ENCODE measurements at places on chromosomes 5 and 9.

DNA sequence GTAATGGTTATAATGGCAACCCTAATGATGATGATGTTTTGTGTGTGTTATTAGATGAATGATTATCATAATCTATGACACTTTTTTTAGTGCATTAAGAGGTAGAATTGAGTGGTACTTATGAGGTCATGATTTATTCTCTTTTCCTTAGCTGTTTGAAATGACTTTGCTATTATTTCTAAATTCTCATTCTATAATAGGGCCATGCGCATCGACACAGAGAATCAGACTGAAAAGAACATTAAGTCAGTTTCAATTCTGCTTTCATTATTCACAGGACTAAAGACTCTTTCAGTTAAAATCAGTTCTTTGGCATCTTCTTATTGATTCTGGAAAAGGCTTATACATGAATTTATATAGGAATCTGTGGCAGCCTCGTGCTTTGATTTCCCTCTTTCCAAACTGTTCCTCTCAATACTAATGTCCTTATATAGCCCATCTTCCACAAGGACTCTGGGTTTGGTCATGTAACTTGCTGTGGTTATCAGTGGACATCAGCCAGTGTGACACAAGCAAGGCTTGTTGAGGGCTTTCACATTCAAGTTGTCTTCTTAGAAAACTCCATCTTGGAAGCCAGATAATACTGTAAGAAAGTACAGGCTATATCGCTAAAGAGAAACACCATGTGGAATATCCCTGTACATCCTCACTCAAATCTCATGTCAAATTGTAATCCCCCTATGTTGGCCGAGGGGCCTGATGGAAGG is 140.3 kb upstream of the CHD1 start:
- DNase-seq = no peak

DNA sequence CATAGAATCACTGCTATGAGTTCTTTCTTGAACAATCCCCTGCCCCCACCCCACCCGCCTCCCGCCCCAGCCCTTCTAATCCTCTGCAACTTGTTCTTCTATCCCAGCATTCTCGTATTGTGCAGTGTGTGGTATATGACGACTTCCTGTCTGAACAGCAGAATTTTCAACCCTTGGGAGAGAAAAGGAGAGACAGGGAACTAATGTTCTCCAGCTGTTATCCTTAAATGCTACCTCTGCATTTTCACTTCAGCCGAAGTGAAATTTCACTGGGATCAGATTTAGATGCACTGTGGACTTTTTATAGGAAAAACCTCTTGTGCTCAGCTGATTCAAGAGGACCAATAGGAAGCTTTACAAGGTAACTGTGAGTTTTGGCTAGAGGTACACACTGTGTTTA is 2.2 kb downstream of the FBXL7 start:
- DNase-seq = no peak

GRCh38 chr5:133052317-133053175 is 733 bp downstream of the HSPA4 start:
- DNase-seq = peak; percentile 70

- no peak for DNase-seq
Observed at GRCh38 chr9:5784526-5785315, 48.2 kb downstream of the ERMP1 start.

DNA sequence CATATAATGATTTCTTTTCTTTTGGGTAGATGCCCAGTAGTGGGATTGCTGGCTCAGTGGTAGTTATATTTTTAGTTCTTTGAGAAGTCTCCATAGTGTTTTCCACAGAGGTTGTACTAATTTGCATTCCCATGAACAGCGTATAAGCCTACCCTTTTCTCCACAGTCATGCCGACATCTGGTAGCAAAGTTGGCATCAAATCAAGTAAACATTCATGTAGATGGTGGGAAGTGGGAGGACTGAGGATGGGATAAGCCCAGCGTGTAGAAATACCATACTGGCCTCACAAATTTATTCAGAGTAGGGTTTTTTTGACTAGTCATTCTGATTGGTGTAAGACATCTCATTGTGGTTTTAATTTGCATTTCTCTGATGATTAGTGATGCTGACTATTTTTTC is 115.4 kb downstream of the EGFLAM start:
- DNase-seq = no peak

DNA sequence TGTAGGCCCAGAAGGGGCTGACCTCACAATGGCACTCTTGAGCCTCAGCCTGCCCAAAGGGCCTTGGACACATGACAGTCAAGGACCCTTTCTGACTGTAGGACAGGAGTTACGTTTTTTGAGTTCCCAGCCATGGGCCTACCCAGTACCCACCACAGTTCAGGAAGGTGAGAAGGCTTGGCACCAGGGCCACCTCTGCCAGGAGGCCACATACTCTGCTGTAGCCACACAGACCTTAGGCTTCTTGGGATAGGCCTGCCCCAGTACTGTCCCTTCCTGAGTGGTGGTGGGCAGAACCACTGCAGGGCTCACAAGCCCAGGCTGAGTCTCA is 12.8 kb downstream of the PDLIM4 start:
- DNase-seq = no peak

- DNase-seq = no peak
Observed at GRCh38 chr5:145350513-145350912, 484.6 kb downstream of the PRELID2 start.

DNA sequence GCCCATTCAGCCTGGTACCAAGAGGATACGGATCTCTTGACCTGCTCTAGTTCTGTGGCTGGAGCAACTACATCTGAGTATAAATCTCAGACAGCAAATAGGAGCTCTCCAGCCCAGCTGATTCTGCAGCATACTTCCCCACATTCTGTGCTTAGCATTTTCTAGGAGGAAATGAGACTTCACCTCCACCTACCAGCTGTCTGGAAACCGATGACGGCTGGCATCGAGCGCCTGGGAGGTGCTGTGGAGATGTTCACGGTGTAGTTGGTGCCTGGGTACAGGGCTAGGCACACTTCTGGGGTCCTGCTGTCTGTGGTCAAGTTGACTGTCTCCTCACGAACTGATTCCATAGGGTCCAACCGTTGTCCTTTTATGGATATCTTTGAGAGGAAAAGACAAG is 63.6 kb downstream of the SUSD1 start:
- DNase-seq = no peak

- no peak for DNase-seq
Observed at GRCh38 chr9:99262949-99263418, 40.9 kb downstream of the SEC61B start.

DNA sequence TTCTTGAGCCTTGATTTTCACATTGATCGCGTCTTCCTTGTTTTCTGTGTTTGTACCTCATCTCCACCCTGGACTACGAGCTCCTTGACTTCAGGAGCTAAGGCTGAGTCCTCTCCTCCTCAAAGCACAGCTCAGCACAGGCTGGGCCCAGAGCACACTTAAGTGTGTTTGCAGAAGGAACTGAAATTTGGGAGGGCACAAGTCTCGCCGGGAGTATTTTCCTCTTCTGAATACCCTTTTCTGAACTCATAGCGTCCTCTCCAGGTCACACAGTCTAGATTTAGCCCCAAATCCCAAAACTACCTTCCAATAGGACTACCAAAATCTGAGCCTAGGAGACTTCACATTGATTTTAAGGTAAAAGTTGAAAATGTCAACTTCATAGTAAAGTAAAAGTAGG is 41.6 kb downstream of the TSTD2 start:
- DNase-seq = no peak

DNA sequence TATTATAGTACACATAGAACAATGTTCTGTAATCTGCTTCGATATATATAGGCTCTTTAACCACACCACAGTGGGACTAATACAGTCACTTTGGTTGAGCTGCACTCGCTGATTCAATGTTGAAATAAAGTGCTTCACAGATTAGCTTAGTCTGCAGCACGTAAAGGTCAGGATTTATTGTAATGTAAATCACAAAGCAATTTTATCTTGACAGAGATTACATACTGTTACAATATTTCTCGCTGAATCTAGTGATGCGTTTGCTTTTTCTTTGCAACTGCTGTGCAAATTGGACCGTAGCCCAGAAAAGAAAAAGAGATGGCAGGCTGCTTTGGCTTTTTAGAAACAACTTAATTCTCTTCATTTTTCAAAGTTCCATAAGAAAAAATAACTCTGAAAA is 52.9 kb downstream of the CETN3 start:
- DNase-seq = no peak

- no peak for DNase-seq
Observed at GRCh38 chr9:91407580-91408318, 15.9 kb downstream of the NFIL3 start.

GRCh38 chr5:10460252-10460906 is 18.7 kb downstream of the ROPN1L start:
- no peak for DNase-seq
